Stimulated activated CD4-positive, alpha-beta T cell treated with anti-CD3 and anti-CD28 coated beads, Interleukin-1b, Interleukin-23, amount 100 ng/mL, for 48 hours (primary cell): ENCODE measurements at places on chromosomes 7 and 10.

- DNase-seq: no peak
Measured at GRCh38 chr7:80725181-80725611, 86.8 kb downstream of the CD36 start.

DNA sequence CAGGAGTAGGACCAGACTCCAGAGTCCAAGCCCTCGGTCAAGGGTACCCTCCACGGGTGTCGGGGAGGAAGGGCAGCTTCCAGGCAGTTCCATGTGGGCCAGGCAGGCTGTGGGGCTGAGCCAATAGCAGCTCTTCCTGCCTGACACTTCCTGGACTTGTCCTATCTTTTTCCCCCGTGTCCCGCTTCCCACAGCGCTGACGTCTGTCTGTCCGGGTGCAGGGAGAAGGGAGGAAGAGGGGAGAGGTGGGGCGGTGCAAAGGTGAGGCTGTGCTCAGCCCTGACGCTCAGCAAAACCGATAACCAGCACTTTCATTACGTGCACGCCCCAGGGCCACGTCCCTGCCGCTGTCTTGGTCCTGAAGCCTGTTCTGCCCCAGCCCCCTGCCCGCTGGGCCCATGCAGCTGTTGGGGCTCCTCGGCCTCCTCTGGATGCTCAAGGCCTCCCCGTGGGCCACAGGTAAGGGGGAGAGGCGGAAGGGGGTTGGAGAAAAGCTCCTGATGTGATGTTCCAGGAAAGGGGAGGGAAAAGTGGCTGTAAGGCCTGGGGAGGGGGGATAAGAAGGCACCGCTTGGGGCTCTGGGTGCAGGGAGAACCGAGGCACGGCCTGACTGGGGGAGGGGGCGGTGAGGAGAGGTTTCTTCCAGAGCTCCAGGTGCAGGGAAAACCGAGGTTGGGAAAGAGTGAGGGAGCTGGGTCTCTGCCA, at the start of gene MUC3A:
Gene MUC3A, plus strand, starts transcription at position 308 of the 706 bp plus-strand sequence. Its CDS starts 91 bp downstream, at position 399.
- DNase-seq: no peak

DNA sequence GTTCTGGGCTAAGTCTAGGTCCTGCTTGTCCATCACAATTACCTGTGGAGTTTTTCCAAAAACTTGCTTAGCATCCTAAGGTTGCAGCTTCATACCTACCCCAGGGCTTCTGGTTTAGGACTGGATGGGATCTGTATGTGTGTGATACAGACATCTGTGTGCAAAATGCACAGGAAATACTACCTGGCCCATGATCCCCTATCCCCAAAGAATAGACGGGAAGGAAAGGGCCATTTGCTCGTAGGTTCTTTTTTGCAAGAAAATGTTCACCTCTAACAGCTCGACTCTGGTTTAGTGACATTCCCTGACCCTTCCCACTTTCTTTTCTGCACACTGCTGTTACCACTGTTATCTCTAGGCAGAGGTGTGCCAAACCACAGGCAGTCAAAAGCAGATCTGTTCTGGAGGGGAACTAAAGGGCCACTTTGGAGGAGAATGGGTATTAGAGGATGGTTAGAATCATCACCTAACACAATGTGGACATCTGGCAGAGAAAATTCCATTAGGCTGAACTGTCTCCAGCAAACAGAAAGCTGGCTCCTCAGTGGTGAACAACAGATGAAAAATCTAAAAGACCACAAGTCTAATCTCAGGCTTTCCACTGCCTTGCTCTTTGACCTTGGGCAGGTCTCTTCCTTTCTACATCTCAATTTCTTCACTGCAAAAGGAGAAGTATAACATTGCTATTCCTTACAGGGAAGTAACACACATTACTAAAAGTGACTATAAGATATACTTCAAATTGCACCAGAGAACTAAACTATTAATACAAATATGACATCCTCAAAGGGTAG, 107.4 kb downstream of the UBE2H start:
- no peak for DNase-seq

GRCh38 chr10:69956741-69957230, 95.9 kb upstream of the MACROH2A2 start:
- DNase-seq: no peak

- DNase-seq: no peak
Measured at GRCh38 chr7:158840604-158841003, 11.3 kb upstream of the ESYT2 start.

- no peak for DNase-seq
Measured at GRCh38 chr10:30228417-30229036, 120.6 kb downstream of the MTPAP start.

- no peak for DNase-seq
Measured at GRCh38 chr10:12531305-12532220, 182.2 kb downstream of the CAMK1D start.

- DNase-seq: no peak
Measured at GRCh38 chr10:61301575-61301974, 151.6 kb downstream of the TMEM26 start.

- DNase-seq: no peak
Measured at GRCh38 chr10:129459762-129460539, 7.1 kb upstream of the MGMT start.

GRCh38 chr10:79984851-79985250, 35.9 kb upstream of the SFTPD start:
- peak; percentile 82 for DNase-seq

DNA sequence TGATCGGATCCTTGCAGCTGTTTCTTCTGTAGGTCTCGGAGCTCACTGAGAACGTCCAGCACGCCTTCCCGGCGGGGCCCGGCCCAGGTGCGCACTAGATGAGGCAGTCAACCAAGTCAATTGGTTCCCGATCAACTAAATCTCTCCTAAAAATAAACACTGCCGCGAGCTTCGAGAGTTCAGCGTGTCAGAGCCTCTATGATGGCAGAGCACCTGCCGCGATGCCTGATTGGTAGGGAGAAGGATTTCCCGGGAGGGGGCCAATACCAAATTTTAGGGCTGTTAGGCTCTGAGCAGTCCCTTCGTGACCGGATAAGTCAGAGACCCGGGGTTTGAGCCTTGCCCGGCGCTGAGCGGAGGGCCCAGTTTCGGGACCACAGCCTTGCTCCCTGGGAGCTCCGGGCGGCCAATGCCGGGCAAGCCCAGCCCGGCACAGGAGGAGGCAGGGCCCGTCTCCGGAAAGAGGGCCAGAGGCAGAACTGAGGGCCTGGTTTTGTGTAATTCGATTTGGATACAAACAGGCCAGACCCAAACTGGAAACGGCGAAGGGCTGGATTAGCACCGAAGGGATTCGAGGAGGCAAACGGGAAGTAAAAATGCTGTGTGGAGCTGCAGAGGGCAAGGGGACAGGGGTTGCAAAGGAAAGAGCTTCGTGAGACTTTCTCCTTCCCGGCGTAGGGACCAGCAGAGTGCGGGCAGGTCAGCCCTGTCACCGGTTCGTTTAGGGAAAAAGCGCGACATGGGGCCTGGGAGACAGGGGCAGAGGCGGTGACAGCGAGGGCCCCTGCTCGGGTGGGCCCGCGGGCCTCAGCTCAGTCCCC, 569 bp downstream of the SLC26A5 start:
- DNase-seq: no peak

DNA sequence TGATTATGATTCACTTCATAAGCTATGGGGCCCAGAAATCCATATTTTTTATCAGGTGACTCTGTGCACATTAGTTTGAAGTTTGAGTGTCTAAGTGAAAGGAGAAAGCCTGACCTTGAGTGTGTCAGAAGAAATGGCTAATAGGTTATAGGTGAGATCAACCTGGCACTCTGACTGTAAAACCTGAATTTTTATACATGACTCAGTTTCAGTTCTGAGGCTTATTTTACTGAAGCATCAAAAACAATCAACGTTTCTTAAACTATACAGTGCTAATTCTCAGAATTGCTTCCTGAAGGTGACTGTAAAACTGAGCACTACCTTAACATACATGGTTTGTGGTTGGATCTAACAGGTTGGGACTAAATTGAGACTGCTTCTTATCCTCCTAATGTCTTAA, 159.4 kb upstream of the AHR start:
- DNase-seq: no peak

DNA sequence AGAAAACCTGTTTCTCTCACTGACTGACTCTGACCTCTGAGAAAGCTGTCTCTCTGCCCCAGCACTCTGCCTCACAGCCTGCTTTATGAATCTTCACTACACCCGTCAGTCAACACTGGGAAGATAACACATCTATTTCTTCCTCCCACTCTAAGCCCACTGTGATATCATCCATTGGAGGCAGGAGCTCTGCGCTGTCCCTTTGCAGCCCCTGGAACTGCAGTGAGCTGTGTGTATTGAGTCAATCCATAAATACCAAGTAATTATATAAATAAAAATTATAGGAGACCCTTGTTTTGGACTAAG, 17.2 kb upstream of the FXYD4 start:
- DNase-seq: no peak

DNA sequence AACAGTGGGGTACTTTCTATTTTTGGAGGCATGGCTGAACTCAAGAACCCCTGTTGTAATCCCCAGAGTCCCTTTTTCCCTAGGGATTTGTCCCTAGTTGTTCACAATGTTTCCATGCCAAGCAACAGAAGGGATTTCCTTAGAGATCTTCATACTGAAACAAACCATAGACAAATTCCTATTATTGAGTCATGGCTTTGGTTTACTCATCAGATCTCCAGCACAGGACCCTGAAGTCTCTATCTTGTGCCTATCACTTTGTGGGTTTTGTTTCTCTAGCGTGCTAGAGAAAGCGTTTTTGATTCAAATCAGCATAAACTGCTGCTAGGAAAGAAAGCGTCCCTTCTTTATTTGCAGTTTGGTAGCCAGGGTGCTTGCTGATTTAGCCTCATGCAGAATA, 165.0 kb downstream of the BAMBI start:
- DNase-seq: no peak

DNA sequence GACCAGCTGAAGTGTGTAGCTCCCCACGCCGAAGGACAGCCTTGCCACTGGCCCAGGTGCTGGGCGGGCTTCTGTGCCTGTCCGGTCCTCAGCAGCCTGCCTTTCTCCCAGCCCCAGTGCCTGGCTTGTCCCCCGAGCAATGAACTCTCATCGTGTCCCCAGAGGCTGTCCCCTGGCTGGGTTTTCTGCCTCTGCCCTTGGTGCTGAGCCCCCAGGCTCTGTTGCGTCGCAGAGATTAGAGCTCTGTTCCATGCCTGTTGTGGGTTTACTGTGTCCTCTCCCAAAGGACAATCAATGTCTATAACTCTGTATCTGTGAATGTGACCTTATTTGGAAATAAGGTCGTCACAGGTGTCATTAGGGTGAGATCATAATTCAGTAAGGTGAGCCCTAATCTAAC, 226.1 kb upstream of the SHH start:
- DNase-seq: no peak

DNA sequence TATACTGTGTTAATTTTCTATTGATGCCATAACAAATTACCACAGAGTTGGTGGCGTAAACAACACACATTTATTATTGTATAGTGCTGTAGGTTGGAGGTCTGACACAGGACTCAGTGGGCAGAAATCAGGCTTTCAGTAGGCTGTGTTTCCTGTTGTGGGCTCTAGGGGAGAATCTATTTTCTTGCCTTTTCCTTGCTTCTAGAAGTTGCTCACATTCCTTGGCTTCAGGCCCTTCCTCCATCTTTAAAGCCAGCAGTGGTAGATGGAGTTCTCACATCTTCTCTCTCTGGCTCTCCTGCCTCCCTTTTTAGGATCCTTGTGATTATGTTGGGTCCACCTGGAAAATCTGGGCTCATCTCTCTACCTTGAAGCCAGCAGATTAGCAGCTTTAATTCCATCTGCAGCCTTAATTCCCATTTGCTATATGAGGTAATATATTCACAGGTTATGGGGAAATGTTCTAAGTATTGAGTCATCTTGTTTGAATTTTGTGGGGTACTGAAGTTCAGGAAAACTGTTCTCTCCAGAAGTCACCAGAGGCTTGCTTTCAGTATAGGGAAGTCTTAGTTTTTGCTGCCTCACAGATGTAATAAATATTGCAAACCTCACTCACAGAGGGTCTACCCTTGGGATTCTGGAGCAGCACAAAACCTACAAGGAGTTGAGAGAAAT, 38.9 kb downstream of the CCNY start:
- DNase-seq: no peak

GRCh38 chr10:11720260-11720741, 21.9 kb upstream of the ECHDC3 start:
- no peak for DNase-seq

DNA sequence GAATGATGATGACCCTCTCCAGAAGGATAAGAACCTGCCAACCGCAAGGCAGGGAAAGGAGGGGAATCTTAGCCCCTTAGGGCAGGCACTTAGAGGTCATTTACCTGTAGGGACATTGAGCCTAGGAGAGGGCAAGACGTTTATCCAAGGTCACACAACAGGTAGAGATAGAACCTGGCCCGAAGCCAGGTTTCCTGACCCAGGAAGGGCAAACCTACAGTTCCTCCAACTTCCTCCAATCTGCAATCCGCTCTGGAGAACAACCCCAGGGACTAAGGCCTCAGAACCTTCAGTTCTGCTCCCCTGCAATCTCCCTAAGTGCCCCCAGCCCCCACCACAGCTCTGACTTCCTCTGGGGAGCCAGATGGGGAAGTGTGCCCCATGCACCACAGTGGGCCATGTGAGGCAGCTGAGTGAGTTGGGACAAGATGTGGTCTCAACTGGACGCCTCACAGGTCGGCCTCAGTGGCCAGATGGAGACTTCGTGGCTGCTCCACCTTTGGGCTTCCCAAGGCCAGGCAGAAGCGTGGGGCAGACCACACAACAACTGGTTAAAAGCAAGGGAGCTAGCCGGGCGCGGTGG, 1.4 kb upstream of the PSAP start:
- no peak for DNase-seq

DNA sequence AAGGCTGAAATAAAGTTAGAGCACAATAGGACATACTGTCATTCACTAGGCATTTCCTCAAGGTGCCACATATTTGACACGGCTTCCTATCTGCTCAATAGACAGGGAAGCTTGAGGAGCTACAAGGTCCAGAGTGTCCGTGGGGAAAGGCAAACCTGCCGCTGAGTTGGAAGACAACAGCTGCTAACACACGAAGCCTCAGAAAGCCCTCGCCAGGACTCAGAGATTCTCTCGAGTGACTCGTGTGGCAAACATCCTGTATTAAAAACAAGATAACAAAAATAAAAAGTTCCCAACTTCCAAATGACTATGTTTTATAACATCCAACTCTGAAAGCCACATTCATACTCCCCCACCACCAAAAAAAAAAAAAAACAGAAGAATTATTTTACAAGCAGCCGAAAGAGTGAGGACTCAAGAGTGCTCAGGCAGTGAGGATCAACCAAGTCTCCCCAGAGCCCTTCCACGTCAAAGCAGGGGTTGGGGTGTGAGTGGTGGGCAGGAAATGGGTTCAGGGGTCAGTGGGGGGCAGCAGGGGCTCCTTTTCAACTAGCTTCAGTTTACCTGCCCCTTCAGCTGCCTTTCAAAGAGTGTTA, 67.6 kb downstream of the STK17A start:
- DNase-seq: no peak

DNA sequence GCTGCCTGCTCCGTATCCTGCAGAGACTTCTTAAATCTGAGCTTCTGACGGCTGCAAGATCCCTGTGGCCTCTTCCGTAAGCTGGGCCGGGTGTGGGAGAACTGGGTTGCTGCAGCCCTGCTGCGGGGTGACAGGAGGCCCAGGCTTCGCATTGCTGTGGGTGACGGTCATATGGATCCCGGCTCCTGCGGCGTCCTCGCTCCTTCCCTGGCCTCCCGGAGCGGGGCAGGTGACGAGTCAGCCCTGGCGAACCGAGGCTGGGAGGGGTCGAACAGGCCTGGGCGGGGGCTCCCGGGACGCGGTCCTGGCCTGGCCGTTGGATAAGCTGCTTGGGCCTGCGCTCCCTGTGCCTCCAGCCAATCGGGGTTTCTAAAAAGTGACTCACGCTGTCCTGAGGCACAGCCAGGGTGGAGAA, 7.8 kb upstream of the UBE2D1 start:
- DNase-seq: no peak

GRCh38 chr10:75718991-75719390, 287.6 kb downstream of the LRMDA start:
- no peak for DNase-seq
